ENCODE measurements at places on chromosomes 12 and 14.
A peak's percentile ranks its signal among the peaks of the same experiment; 100 is the strongest.

GRCh38 chr12:23113781-23114180, 488.8 kb downstream of the ETNK1 start:
- H3K27ac ChIP-seq: no peak overlapping the region
- no peak overlapping the region for H3K4me3 ChIP-seq
- H3K36me3 ChIP-seq: no peaks in the 10 kb centered on the region

DNA sequence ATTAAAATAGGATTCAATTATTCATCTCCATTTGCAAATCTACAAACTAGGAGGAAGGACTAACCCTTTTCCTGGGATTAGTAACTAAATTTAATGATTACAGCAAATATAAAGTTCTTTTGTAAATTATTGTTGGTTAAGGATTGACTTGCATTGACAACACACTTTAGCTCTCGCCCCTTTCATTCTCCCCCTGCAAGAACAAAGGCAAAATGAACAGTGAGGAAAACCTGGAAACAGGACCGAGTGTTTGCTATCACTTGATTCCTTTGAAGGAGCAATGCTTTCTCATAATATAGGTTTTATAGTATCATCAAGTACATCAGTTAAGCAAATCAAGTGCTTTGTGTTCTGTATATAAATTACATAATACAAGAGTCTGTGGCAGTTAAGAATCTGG, 7.4 kb upstream of the COX16 start:
- no peak overlapping the region for H3K27ac ChIP-seq
- H3K27me3 ChIP-seq: no peaks in the 10 kb centered on the region
- DNase-seq: no peak
- no peaks in the 10 kb centered on the region for H3K4me1 ChIP-seq

GRCh38 chr12:40107803-40108620, 2.1 kb upstream of the SLC2A13 start:
- peak overlapping the region; percentile 90 for H3K4me3 ChIP-seq
- peaks cover 25% of the 10 kb centered on the region for H3K4me1 ChIP-seq
- no peaks in the 10 kb centered on the region for H3K27me3 ChIP-seq
- H3K36me3 ChIP-seq: no peaks in the 10 kb centered on the region
- H3K27ac ChIP-seq: no peak overlapping the region

- no peak overlapping the region for H3K4me3 ChIP-seq
- no peaks in the 10 kb centered on the region for H3K27me3 ChIP-seq
- no peaks in the 10 kb centered on the region for H3K4me1 ChIP-seq
- no peaks in the 10 kb centered on the region for H3K36me3 ChIP-seq
- H3K27ac ChIP-seq: no peak overlapping the region
These were observed 17.2 kb upstream of the ELK3 start for GRCh38 chr12:96177013-96177412.

DNA sequence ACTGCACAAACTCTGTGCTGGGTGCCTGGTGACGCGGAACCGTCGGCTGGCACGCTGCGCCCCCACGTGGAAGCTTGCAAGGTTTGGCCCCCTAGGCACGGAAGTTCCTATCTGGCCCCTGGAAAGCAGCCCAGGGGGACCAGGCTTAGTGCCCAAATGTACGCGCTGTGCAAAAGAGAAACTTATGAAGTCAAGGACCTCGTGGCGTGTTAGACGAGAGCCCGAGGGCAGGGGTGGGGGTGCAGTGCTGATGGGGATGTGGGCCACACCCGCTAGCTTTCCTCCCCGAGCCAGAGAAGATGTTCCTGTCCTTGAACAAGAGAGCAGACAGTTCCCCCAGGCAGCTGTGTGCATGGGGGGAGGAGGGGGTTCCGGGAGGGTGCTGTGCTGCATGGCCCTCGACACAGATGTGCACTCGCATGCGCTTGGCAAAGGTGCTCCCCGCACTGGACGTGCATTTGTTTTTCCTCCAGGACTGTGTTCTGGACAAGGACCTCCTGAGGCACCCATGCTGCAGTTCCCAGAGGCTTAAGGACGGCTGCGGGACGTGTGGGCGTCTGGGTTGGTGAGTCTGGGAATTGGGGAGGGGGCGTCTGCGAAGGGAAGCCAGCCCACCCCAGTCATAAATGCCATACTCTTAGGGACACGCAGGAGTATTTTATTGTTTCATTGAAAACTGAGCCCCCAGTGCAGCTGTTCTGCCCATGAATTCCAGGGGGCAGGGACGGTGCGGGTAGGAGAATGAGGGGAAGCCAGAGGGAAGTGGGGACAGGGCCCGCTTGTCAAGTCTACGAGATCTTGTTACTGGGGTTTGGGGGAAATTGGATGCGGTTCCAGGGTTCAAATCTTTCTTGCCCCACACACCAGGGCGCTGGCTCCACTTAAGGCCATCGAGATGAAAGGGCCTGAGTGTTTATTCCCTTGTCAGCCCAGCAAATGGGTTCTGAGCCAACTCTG, 80.0 kb downstream of the NTF3 start:
- H3K27ac ChIP-seq: no peak overlapping the region
- H3K27me3 ChIP-seq: no peaks in the 10 kb centered on the region
- peak; percentile 84 for DNase-seq
- no peak overlapping the region for H3K4me3 ChIP-seq
- peaks cover 11% of the 10 kb centered on the region for H3K4me1 ChIP-seq

GRCh38 chr12:131865180-131865875, 29.1 kb upstream of the ULK1 start:
- peaks cover 27% of the 10 kb centered on the region for H3K4me1 ChIP-seq
- no peak overlapping the region for H3K4me3 ChIP-seq

- H3K4me3 ChIP-seq: no peak overlapping the region
- H3K27ac ChIP-seq: no peak overlapping the region
- no peaks in the 10 kb centered on the region for H3K27me3 ChIP-seq
- no peak for DNase-seq
- no peaks in the 10 kb centered on the region for H3K36me3 ChIP-seq
These were observed 49.4 kb upstream of the WSCD2 start for GRCh38 chr12:108079721-108080120.

GRCh38 chr12:1740161-1740948, 49.5 kb downstream of the ADIPOR2 start:
- H3K4me1 ChIP-seq: peaks cover 27% of the 10 kb centered on the region
- H3K27ac ChIP-seq: no peak overlapping the region
- H3K4me3 ChIP-seq: no peak overlapping the region
- no peaks in the 10 kb centered on the region for H3K27me3 ChIP-seq
- no peak for DNase-seq

- no peaks in the 10 kb centered on the region for H3K4me1 ChIP-seq
- no peak for DNase-seq
- H3K27me3 ChIP-seq: no peaks in the 10 kb centered on the region
- H3K4me3 ChIP-seq: no peak overlapping the region
- H3K36me3 ChIP-seq: no peaks in the 10 kb centered on the region
These were observed 470.2 kb upstream of the LMO3 start for GRCh38 chr12:17076028-17076744.

- H3K27ac ChIP-seq: no peak overlapping the region
- no peaks in the 10 kb centered on the region for H3K4me1 ChIP-seq
- no peak for DNase-seq
- no peaks in the 10 kb centered on the region for H3K27me3 ChIP-seq
These were observed 100.8 kb downstream of the PPHLN1 start for GRCh38 chr12:42426746-42427145.

DNA sequence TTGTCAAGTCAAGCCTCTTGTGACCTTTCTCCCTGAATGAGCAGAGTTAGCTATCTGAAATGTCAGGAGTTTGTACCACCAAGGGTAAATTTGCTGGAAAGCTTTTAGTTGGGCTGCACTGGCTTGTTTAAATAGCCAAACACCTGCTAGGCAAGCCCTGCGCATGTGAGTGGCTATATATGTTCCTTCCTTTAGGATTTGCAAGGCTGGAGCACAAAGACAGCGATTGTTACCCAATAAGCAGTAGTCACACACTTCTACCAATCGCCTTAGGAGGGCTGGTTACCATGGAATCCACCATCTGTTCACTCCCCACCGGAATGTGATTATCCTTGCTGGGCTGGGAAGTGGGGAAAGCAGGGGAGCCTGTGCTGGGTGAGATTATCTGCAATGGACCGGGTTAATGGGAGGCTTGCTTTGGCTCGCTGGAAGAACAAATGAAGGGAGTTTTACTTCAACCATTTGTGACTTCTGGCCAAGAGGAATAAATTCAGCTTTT, 102.5 kb downstream of the FGD4 start:
- peak overlapping the region; percentile 30 for H3K4me3 ChIP-seq
- peak overlapping the region; percentile 21 for H3K27ac ChIP-seq
- DNase-seq: peak; percentile 89
- H3K36me3 ChIP-seq: no peaks in the 10 kb centered on the region
- no peaks in the 10 kb centered on the region for H3K27me3 ChIP-seq

- no peaks in the 10 kb centered on the region for H3K27me3 ChIP-seq
- H3K4me3 ChIP-seq: no peak overlapping the region
- no peak for DNase-seq
- no peaks in the 10 kb centered on the region for H3K4me1 ChIP-seq
These were observed 401.4 kb downstream of the ATP23 start for GRCh38 chr12:58342736-58343135.

GRCh38 chr14:38941488-38941887, 161.5 kb downstream of the SEC23A start:
- no peaks in the 10 kb centered on the region for H3K4me1 ChIP-seq
- DNase-seq: no peak
- H3K4me3 ChIP-seq: no peak overlapping the region

DNA sequence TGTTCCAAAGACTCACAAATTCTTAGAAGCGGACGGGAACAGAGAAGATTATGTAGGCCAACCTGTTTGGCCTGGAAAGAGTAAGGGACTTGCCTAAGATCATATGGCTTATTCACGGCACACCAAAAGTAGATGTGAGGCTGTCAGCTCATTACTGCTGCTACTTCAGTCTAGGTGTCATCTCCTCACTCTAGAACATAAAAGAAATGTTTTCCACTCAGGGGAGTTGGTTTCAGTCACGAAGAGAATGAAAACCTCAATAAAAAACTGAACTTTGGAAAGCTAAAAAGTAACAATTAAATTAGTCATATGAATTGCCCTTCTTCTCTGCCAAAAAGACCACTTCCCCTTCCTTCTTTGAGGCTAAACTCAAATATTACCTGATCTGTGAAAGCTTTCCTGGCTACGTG, 658 bp upstream of the CEP128 start:
- H3K27me3 ChIP-seq: no peaks in the 10 kb centered on the region
- peak overlapping the region; percentile 60 for H3K27ac ChIP-seq
- H3K36me3 ChIP-seq: no peaks in the 10 kb centered on the region
- peak overlapping the region; percentile 64 for H3K4me3 ChIP-seq
- peaks cover 14% of the 10 kb centered on the region for H3K4me1 ChIP-seq

DNA sequence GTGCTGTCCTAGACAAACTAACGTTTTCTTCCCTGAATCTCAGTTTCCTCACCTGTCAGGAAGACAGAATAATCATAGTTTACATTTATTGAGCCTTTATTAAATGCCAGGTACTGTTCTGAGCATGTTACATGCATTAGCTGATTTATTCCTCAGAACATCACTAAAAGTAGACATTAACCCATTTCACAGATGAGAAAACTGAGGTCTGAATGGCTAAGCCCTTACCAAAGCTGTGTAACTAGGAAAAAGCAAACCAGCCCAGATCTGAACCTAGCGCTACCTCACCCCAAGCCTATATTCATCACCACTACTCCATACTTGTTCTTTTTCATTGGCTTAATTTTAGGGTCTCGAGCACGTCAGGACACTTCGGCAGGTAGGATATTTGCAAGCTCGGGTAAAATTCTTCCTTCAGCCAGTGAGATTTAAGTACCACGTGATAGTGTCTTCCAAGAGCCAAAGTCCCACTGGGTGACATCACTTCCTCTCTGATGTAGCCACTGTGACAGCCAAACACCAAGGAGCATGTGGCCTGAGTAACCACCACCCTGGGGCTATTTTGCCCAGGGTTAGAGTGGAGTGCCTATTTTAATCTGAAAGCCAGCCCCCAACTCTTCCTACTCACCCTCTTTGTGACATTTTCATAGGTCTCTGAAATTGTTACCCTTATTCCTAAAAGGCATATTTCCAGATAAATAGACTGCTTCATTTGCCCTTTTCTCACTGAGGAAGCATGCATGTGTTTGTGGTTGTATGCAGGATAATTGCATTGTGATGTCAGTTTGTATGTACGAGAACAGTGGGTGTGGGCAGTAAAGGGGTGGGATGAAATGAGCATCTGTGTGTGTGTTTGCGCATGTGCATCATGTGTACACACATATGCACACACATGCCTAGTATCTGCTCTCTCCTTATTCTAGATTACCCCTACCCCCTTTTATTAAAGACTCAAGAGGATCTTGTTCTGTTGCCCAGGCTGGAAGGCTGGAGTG, 62.2 kb upstream of the WSCD2 start:
- no peak overlapping the region for H3K27ac ChIP-seq
- DNase-seq: no peak
- H3K4me1 ChIP-seq: no peaks in the 10 kb centered on the region
- H3K27me3 ChIP-seq: no peaks in the 10 kb centered on the region

GRCh38 chr14:26276757-26277156, 321.1 kb downstream of the NOVA1 start:
- no peaks in the 10 kb centered on the region for H3K36me3 ChIP-seq
- no peak for DNase-seq
- no peak overlapping the region for H3K27ac ChIP-seq
- H3K27me3 ChIP-seq: no peaks in the 10 kb centered on the region
- H3K4me3 ChIP-seq: no peak overlapping the region

DNA sequence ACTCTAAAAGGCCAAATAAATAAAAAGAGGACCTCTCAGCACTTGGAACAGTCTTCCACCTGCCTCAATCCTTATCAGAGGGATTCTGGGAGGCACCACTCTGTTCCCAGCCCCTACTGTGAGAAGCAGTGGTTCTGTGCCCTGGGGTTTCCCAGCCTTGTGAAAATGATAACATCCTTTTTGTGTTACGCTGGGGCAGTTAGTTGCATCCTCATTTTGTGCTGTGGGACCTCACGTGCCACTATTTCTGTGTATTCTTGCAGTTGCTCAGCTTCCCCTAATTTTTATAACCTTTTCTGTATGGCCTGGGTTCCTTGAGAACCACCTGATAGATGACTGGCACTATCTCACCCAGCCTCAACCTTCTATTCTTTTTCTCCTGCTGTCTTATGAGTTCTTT, 10.8 kb upstream of the CMA1 start:
- no peak overlapping the region for H3K27ac ChIP-seq
- H3K36me3 ChIP-seq: no peaks in the 10 kb centered on the region
- no peaks in the 10 kb centered on the region for H3K27me3 ChIP-seq

- no peak for DNase-seq
- H3K27me3 ChIP-seq: no peaks in the 10 kb centered on the region
- H3K27ac ChIP-seq: peak overlapping the region; percentile 72
- no peaks in the 10 kb centered on the region for H3K36me3 ChIP-seq
- no peak overlapping the region for H3K4me3 ChIP-seq
- peaks cover 59% of the 10 kb centered on the region for H3K4me1 ChIP-seq
These were observed 4.1 kb downstream of the SHMT2 start for GRCh38 chr12:57233357-57234232.

DNA sequence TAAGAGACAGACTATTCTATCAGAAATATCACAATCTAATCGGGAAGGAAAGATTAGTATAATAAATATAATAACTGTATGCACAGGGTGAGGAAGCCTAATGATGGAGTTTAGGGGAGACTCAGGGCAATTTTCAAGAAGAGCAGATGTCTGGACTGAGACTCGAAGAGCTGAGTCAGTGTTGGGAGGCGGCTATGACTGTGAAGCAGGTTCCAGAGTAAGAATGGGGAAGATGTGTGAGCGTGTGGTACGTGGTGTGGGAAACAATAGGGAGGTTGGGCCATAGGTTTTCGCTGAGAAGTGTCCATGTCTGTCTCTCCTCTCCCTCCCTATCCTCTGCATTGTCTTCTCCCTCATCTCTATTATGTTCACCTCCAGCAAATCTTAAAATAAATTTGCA, 85.6 kb downstream of the LMO3 start:
- no peaks in the 10 kb centered on the region for H3K36me3 ChIP-seq
- no peaks in the 10 kb centered on the region for H3K27me3 ChIP-seq
- H3K4me1 ChIP-seq: no peaks in the 10 kb centered on the region
- no peak overlapping the region for H3K4me3 ChIP-seq
- no peak overlapping the region for H3K27ac ChIP-seq
